RPMI8226 (cell line): ENCODE measurements at places on chromosomes 4 and X.

GRCh38 chrX:22462959-22463358, 190.2 kb downstream of the CBLL2 start:
- no peak for DNase-seq

DNA sequence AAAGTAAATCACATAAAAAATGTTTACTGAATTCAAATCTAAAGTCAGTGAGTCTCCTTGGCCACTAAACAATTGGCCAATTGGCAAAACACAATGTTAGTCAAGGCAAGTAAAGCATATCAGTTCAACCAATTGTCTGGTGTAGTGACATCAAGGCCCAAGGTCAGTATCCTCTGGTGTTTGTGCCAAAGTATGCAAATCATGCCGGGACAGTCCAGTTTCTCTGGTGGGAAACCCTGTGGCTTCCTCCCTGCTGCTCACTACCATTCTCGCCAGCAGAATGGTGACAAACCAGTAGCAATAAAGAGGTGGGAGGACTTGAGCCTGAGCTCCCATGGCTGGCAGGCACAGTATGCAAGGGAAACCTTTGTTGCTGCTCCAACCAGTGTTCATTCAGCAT, 314.9 kb upstream of the FGF13 start:
- no peak for DNase-seq

DNA sequence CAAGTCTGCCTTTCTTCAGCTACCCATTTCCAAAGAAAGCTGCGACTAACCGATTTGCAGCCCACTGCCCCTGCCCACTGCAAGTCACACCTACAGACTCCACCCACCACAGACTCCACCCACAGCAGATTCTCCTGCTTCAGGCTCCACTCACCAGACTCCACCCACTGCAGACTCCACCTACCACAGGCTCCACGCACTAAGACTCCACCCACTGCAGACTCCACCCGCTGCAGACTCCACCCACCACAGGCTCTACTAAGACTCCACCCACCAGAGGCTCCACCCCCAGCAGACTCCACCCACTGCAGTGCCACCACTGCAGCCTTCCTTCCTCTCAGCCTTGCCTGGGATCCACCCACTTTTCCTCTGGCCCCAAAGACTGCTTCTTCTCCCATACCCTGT, 41.3 kb downstream of the ABLIM2 start:
- peak; percentile 69 for DNase-seq

GRCh38 chr4:13559413-13559812, 15.1 kb upstream of the NKX3-2 start:
- DNase-seq, result no peak

DNA sequence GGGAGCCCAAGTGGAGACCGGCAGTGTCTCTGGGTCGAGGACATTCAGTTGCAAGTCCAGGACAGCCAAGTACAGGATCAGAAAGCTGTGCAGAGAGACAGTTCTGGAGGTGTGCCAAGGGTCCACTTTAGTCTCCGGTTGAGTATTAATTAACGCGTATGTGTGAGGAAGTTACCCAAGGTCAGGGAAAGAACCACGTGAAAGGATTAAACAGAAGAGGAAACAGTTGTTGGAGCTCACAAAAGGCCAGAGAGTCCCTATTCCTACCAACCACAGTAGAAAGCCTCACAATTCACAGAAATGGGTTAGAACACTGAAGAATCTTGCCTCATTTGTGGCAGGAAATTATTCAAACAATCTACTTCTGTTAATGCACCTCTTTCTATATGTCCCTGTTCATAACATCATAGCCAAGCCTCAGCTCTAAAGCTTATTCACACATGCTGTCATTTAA, 17.9 kb upstream of the NSUN7 start:
- DNase-seq, result peak; percentile 70

DNA sequence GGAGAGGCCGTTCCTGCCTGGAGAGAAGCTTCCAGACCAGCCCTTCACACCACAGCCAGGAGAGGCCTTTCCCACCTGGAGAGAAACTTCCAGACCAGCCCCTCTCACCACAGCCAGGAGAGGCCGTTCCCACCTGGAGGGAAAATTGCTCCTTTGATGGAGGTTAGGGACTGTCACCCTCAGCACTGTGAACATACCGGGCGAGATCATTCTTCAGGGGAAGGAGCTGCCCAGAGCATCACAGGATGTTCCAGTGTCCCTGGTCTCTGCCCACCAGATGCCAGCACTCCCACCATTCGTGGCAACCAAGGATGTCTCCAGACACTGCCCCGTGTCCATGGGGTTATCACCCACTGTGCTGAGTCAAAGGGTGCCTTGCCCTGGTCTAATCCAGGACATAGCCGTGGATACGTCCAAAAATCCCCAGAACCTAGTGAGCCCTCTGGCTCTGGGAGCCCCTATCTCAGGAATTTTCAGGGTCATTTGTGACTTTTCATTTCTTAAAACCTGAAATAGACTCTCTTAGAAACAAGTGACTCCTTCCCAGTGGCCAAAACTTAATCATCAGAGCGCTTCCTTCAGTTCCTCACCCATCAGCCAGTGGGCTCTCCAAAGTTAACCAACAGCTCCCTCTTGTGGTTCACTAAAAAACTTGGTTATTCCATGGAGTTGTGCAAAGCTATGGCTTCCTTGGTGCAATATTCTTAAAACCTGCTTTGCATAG, 80.2 kb downstream of the CRMP1 start:
- peak; percentile 62 for DNase-seq

DNA sequence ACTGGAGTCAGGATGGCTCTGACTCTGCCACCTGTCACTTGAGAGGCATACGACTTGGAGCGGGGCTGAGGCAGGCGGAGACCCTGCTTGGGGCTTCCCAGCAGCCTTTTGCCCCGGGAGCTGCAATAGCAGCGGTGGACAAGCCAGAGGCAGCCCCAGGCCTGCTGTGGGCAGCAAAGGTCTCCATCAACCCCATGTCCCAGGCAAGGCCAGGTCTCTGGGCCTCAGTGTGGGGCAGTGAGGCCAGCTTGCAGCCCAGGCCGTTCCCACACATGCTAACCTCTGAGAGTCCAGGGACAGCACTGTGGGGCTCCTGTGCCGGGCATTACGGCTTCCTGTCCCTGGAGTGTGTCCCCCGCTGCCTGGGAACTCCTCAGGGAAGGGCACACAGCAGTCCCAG, 53.0 kb downstream of the FAM53A start:
- DNase-seq, result no peak

DNA sequence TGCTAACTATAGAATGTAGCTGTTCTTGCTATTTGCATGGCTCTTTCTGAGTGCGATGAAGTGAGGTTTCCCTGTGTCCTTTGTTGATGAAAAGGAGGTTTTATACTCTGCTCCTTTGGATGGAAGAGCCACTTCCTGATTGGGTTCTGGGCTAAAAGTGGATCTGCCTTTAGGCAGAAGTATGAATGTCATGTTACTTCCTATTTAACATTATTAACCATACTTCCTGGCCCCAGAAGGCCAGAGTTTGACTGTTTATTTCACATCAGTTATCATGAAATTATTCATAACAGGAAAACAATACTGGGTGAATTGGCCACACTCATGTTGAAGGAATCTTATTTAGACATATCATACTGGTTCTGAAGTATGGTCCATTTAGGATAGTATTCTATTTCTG, 386.2 kb downstream of the PCDH7 start:
- DNase-seq, result no peak

DNA sequence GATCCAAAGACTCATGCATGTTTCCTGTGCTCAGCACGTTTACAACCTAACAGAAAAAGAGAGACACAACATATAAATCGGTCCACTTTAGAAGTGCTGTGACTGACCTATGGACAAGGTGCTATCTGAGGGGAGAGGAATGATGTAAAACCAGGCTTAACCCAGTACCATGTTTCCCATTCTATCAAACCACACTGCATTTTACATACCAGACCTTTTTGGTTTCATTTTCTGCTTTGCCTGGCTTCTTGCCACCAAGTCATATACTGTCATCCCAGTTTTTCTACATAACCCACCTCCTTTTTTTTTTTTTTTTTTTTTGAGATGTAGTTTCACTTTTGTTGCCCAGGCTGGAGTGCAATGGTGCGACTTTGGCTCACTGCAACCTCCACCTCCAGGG, 82.2 kb downstream of the KLF8 start:
- peak; percentile 77 for DNase-seq

DNA sequence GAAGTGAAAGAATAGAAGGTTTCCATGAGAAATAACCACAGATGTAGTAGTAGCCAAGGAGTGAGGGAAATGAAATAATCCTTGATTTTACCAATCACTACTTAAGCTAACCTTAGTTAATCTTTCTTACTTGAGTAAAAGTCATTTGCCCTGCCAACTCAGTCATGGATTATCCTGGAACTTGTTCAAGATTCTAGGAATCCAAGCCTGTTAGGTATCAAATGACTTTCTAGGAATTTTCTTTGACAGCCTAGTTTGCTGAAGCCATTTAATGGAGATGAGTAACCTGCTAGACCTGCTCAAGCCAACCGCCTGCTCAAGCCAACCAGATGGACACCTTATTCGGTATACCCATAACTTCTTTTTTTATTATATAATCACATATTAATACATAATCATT, 180.5 kb downstream of the KLHL13 start:
- DNase-seq, result no peak

GRCh38 chr4:56217343-56217890, 169.9 kb downstream of the AASDH start:
- DNase-seq, result no peak

- DNase-seq, result peak; percentile 56
These were observed 26.0 kb downstream of the KIT start for GRCh38 chr4:54683616-54684346.

GRCh38 chr4:44848466-44848865, 122.1 kb upstream of the GNPDA2 start:
- DNase-seq, result no peak

- no peak for DNase-seq
These were observed 13.9 kb upstream of the ENPP6 start for GRCh38 chr4:184231573-184231972.

GRCh38 chr4:44425614-44426208, 22.9 kb downstream of the KCTD8 start:
- no peak for DNase-seq

DNA sequence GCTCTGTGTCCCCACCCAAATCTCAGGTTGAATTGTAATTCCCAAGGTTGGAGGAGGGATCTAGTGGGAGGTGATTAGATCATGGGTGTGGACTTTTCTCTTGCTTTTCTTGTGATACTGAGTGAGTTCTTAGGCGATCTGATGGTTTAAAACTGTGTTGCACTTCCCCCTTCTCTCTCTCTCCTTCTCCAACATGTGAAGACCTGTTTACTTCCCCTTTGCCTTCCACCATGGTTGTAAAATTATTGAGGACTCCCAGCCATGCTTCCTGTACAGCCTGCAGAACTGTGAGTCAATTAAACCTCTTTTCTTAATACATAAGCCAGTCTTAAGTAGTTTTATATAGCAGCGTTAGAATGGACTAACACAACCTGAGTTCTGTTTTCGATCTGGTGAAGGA, 738.2 kb downstream of the ARAP2 start:
- DNase-seq, result peak; percentile 13

- no peak for DNase-seq
These were observed 7.7 kb upstream of the HAND2 start for GRCh38 chr4:173537613-173538147.

DNA sequence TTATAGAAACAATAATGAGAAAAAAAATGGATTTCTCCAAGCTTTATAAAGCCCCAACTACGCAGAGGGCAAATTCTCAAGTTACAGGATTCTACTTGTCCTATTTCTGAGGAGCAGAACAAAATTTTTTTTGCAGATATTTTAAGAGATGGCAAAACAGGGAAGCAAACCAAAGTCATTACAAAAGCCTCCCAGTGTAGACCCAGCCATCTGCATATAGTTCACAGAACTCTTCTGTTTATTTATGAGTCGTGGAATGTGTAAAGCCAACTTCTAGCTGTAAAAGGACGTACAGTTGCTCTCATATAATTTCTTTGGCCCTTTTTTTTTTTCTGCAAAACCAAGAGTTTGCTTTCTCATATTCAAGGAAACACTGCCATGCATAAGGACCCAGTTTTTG, 120.4 kb downstream of the PCDH7 start:
- DNase-seq, result no peak

- no peak for DNase-seq
These were observed 617.1 kb upstream of the INTU start for GRCh38 chr4:127015667-127016117.

GRCh38 chr4:152117520-152117919, 356.7 kb upstream of the GATB start:
- no peak for DNase-seq

GRCh38 chr4:130395871-130396270, 1299.9 kb downstream of the C4orf33 start:
- no peak for DNase-seq

GRCh38 chrX:43836435-43837184, 45.6 kb downstream of the MAOB start:
- peak; percentile 11 for DNase-seq
